Fibroblast of skin of left quadriceps (primary cell): ENCODE measurements at places on chromosomes 7 and 10.
A peak's percentile ranks its signal among the peaks of the same experiment; 100 is the strongest.

GRCh38 chr7:113141803-113142202 lies 23.4 kb upstream of the SMIM30 start:
- DNase-seq, result no peak

- DNase-seq, result no peak
Measured at GRCh38 chr10:30883116-30883515, 148.5 kb downstream of the ZNF438 start.

DNA sequence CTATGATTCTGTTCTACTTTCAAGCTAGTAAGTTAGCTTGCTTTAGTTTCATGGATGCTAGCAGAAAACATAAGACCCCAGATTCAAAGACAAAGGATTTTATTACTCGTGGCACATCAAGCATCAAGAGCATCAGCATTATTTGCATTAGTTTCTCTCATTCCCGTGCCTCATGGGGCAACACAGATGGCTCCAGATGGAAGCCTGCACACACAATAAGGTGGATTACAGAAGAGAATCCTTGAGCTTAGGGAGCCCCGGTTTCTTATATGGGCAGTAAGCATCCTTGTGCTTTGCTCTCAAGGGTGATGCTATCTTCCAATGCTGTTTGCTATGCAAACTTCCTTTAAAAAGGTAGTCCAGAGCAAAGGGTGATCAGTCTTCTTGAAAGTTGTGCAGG lies 10.7 kb upstream of the CAPZA2 start:
- DNase-seq, result no peak

GRCh38 chr7:146961617-146962016 lies 845.0 kb downstream of the CNTNAP2 start:
- peak; percentile 89 for DNase-seq

DNA sequence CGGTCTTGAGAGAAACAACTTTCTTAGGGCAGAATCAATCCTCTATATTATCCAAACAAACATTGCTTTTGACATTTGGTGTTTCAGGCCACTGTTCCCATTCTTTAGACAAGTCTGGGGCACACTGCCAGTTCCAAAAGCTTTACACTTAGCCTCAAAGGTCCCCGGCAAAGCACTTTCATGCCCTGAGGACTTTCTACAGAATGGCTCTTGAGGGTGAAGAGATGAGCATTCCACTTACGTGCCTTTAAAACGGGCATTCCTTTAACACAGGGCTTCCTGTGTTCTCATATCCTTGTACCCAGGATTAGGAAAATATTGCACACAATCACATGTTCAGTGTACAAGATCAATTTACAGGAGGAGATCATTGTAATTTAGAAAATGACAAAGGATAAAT lies 13.1 kb upstream of the TMEM213 start:
- no peak for DNase-seq

DNA sequence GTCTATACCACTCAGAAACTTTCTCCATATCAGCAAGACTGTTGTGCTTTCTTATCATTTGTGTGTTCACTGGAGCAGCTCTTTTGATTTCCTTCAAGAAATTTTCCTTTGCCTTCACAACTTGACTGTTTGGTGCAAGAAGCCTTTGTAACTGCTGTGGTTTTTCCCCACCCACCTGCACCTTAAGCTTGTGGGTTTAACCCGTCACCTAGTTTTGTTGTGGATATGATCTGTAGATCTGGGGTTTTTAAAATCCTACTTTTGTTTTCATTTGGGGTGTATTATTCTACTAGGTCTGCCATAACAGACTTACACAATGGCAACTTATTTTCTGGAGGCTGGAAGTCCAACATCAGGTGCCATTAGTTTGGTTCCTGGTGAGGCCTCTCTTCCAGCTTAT lies 30.5 kb upstream of the CHST3 start:
- no peak for DNase-seq

GRCh38 chr7:69860941-69861622 lies 262.8 kb downstream of the AUTS2 start:
- DNase-seq, result no peak

GRCh38 chr7:143484119-143484518 lies 6.4 kb downstream of the TAS2R41 start:
- DNase-seq, result no peak

DNA sequence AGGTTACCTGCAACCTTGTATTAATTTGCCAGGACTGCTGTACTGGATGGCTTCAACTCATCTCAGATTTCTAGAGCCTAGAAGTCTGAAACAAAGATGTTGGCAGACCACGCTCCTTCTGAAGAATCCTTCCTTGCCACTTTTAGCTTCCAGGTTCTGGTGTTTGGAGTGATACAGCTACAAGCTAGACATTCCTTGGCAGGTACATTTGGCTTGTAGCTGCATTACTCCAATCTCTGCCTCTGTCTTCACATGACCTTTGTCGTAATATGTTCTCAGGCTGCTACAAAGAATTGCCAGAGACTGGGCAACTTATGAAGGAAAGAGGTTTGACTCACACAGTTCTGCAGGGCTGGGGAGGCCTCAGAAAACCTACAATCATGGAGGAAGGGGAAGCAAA lies 146.3 kb downstream of the GALNT17 start:
- no peak for DNase-seq

GRCh38 chr7:147894271-147894670 lies 696.3 kb upstream of the C7orf33 start:
- peak; percentile 12 for DNase-seq

DNA sequence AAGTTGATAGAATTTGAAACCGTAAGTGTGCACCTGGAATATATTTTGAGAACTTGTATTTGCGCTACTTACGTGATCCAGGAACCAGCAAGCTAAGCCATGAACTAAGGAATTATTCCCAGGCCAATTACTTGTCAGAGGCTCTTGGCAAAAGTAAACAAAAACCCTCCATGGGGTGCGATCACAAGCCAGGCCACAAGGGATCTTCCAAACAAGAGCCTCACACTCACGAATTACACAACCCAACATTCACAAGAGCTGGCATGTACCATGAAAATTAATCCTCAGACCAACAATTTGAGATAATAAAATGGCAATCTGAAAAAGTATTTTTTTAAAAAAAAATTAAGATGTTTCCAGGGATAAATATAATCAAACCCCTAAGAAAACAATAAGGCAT lies 467.0 kb upstream of the AKR1E2 start:
- no peak for DNase-seq

- no peak for DNase-seq
Measured at GRCh38 chr10:102299873-102300272, 54.5 kb downstream of the GBF1 start.

DNA sequence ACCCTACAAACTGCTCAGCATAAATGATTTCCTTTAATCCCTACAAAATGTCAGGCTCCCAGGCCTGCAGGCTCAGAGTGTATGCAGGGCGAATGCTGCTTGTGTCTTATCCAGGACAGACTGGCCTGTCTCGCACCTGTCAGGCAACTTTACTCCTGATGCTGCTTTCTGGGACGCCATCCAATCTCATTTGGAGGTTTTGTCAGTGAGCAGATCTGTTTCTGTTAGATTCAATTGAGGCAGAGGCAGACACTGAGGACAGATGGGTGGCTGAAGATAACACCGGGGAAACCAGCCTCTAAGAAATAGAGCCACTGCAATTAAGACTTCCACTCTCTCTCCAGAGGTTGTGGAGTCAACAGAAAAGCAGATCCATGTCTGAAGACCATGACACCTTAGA lies 115.6 kb downstream of the DPP6 start:
- no peak for DNase-seq

DNA sequence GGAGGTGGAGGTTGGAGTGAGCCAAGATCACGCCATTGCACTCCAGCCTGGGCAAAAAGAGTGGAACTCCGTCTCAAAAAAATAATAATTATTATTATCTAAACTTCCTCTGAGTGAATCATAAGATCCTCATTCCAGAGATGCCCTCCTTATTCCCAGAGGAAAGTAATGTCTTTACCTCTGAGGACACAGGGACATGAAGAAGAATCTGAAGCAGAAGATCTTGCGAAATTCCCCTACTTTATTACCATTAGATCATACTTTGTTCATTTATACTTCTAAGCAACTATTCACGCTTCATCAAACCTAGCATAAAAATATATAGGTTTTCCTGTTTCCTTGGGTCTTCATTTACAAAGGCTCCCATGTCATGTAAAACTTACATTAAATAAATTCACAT lies 143.1 kb downstream of the ETV1 start:
- DNase-seq, result no peak

- peak; percentile 97 for DNase-seq
Measured at GRCh38 chr10:29658984-29659965, 24.5 kb upstream of the SVIL start.

DNA sequence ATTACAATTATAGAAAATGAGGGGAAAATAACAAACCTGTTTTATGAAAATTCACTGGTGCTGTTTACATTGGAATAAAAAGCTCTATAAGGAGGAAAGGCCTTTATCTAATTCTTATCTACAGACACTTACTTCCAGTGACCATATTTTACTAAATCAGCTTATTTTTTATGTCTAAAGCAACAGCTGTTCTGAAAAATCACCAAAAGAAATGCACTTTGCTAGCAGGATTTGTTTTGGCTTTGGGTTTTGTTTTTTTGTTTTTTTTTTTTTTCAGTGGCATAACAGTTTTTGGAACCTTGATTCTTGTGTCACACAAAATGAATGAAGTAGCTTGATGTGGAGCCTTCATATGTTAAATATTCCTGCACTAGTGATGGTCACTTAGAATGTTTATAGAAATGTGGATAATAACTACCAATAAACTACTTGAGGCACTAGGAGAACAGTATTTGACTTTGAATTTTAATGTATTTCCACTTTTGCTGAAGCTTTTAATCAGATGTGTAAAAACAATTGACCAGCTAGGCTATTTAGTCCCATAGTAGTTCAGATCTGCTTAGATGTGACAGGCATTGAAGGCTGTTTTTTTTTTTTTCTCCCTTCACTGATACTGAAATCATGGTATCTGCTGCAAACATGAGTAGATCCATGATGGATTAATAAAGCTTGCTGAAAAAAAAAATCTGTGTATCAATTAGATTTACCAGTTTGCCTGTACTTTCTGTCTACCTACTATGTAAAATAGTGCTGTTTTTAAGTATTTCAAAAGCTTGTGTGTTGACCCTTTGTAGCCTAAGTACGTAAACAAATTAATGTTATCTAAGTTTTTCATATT lies 2.8 kb downstream of the ARL4A start:
- DNase-seq, result no peak

DNA sequence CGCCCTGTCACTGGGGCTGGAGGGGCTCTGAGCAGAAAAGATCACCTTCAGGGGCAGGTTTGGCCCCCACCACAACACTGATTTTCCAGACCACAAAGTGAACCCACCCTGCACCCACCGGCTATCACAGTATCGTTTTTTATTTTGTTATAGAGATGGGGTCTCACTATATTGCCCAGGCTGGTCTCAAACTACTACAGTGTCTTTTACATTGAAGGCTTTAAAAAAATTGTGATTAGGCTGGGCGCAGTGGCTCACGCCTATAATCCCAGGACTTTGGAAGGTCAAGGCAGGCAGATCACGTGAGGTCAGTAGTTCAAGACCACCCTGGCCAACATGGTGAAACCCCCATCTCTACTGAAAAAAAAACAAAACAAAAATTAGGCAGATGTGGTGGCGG lies 125.1 kb downstream of the COL26A1 start:
- no peak for DNase-seq

- no peak for DNase-seq
Measured at GRCh38 chr7:8070451-8071180, 102.0 kb downstream of the GLCCI1 start.

DNA sequence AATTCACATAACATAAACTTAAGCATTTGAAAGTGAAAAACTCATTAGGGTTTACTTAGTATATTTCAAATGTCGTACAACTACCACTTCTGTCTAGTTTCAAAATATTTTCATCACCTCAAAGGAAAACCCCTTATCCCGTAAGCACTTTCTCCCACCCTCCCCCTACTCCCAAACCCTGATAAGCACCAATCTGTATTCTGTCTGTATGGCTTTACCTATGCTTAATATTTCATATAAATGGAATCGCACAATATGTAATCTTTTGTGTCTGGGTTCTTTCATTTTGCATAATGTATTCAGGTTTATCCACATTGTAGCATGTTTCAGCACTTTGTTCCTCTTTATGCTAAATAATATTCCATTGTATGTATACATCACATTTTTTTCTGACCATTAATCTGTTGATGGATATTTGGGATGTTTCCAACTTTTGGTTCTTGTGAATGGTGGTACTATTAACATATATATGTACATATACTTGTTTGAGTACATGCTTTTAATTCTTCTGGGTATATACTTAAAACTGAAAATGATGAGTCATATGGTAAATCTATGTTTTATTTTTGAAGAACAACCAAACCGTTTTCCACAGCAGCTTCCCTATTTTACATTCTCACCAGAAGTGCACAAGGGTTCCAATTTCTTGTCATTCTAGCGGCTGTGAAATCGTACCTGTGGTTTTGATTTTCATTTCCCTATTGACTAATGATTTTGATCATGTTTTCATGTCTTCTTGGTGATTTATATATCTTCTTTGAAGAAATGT lies 6.2 kb upstream of the STARD3NL start:
- no peak for DNase-seq

GRCh38 chr7:78620920-78621319 lies 822.3 kb downstream of the PHTF2 start:
- DNase-seq, result no peak

GRCh38 chr7:29017713-29018112 lies 59.6 kb upstream of the TRIL start:
- DNase-seq, result no peak

- no peak for DNase-seq
Measured at GRCh38 chr10:59585046-59585700, 124.5 kb downstream of the SLC16A9 start.

DNA sequence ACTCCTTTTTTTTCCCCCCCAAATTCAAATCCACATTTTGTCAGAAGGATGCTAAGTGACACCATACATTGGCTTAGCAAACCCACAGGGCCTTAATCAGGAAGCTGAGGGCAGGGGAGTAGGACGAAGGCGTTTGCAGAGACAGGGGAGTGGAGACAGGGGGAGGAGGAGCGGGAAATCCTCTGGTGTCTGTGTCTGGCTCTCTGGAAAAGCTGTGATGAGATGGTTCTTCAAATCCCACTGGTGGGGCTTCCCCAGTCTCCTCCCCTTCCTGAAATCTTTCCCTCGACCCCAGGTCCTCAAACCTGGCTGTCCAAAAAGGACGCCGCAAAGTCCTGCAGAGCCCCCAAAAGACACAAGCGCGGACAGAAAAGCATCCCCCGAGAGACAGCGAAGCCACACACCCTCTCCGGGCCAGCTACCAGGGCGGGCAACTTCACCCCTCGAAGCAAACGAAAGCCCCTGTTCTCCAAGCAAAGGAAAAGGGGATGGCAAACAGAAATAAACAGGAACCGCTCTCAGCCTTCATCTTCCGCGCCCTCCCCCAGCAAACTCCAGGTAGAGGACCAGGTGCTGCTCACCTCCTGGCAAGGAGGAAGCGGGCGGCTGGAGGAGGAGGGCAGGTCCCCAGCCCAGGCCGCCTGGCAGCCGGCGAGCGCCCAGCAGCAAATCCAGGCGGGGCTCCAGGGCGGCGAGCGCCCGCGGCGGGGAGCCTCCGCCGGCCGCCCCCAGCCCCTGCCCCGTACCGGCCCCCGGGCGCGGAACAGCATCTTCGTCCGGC lies 520 bp downstream of the ELAPOR2 start:
- no peak for DNase-seq

- DNase-seq, result peak; percentile 80
Measured at GRCh38 chr10:60827791-60828488, 49.7 kb downstream of the CDK1 start.
